Skeletal muscle cell (primary cell): ENCODE measurements at places on chromosomes 3 and 15.

DNA sequence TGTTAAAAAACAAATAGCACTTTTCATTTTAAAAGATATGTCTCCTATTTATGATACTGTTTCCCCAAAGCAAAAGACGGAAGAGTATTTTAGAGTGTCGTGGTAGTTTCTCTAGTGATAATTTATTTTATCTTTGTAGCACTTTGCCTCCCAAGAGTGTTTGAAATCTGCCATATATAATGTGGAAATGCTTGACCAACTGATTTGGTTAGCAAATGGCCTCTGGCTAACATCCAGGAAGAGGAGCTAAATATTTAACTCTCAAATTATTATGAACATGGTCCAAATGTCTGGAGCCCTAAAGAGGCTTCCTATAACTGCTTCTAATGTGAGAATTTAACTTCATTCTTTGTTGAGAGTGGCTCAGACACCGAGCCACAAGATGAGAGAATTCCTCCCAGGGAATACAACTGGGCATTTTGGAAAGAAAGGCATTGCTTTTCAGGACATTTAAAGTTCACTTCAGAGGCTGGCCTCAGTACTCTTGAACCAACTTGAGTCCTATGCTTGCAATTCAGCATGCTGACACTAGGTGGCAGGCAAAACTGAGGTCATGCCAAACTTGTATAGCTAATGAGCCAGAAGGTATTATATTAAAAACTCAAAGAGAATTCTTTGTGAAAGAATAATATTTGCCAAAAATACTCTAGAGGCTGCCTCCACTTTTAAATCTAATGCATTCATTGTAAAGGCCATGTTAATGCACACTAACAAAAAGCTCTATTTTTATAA is 104.5 kb downstream of the RARB start:
- no peak for DNase-seq

DNA sequence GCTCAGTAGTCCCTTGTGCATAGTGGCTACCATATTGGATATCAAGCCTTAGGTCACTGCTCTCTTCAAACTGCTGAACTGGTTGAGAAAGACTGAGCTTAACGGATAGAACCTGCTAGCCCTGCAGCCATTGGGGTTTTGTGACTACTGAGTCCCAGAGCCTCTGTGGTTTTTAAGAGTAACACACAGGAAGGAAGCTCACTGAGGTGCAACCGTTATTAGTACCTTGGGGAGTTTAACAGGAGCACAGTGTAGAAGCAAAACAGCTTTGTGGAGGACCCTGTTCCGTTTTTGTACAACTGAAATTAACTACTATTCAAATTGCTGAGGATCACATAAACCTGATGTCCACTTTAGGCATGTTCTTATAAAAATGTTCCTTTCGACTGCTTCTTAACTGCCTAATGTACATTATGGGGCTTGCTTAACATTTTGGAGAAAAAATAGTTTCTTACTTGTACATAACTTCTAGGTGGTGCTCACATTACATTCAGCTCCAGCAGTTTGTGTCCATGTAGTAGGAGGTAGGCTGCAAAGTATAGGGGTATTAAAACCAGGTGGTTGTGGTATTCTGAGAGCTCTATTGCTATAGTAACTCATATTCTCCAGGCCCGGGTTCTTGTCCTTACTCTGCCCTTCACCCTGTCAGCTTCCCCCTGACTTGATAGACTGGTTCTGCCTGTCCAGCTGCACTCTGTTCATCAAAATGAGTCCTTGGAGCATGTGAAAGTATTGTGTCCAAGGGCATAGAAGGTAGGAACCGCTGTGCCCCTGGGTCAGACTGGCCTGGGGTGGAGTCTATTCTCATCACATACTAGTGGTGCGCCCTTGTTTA is 17.3 kb downstream of the PXK start:
- no peak for DNase-seq

GRCh38 chr15:55823191-55823670 is 80.3 kb upstream of the PRTG start:
- peak; percentile 92 for DNase-seq

DNA sequence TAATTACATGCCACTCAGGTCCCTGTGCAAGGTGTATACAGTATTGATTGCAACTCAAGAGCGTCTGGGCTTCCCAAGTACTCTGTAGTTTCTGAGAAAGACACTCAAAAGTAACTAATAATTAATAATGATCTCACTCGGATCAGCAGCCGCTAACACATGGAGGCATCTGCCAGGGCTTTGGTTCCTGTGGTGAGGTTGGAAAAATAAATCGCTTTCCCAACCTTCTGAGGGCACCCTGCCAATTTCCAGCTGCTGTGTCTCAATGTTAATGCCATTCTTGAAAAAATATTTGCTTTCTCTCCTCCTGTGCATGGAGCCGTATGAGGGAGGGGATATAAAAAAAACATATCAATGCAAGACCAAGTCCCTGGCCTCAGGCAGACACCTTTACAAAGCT is 116.5 kb upstream of the SLC2A2 start:
- DNase-seq: no peak

DNA sequence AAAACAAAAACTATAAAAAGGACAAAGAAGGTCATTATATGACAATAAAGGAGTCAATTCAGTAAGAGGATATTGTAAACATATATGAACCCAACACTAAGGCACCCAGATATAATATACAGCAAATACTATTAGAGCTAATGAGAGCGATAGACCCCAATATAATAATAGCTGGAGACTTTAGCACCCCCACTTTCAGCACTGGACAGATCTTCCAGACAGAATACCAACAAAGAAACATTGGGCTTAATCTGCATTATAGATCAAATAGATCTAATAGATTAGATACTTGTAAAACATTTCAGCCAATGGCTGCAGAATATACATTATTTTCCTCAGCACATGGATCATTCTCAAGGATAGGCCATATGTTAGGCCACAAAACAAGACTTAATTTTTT is 53.4 kb downstream of the NUDT16 start:
- DNase-seq: no peak

- DNase-seq: peak; percentile 60
Measured at GRCh38 chr3:188863999-188864406, 307.8 kb upstream of the TPRG1 start.

- DNase-seq: no peak
Measured at GRCh38 chr3:87191641-87192040, 35.5 kb upstream of the CHMP2B start.

GRCh38 chr3:177860184-177860583 is 662.9 kb upstream of the TBL1XR1 start:
- DNase-seq: no peak

GRCh38 chr15:58686286-58686685 is 63.2 kb downstream of the ADAM10 start:
- DNase-seq: no peak
